Upper lobe of left lung (tissue), 6 donors: ENCODE measurements at places on chromosomes 3 and 15.
A peak's percentile ranks its signal among the peaks of the same experiment; 100 is the strongest.

DNA sequence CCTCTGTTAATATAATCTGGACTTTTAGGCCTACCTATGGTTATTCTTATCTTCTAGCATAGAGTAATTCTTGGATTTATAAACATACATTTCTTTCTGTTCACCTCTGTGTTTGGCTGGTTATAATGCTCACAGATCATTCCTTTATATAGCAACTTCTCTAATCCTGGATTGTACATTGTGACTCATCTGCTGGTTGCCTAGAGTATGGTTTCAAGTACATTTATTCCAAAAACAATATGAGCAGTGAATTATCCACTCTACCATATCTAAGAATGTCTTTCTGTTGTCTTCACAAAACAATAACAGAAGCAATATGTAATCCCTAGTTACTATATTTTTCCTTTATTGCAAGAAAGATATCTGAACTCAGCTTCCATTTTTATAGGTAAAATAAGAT, 35.3 kb downstream of the FSIP1 start:
- no peak for DNase-seq

DNA sequence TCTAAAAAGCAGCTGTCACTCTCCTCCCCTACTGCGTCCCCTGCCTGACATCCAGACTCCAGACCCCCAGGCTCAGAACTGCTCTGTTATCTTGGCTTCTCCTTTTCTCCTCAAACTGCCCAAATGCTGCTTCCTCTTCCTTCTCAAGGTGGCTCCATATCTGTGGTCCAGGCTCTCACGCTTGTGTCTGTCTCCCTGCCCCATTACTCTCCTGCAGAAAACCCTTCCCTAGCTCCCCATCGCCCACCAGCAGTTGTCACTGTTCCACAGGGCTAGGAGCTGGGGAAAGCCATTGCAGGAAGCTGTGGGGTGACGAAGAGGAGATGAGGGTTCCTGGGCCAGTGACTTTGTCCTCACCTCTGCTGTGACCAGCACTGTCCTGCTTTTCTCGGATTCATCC, 30.7 kb upstream of the CGNL1 start:
- DNase-seq: no peak

DNA sequence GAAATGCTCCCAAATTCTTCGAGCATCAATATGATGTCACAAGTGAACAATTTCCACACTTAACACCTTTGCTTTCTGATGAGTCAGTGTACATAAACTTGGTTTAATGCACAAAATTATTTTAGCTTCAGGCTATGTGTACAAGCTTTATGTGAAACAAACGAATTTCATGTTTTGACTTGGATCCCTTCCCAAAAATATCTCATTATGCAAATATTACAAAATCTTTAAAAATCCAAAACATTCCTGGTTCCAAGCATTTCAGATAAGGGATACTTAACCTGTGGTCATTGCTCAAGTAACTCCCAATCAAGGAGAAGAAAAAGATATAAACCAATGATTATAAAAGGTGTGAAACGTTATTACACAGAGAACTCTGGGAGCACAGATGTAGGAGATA, 25.2 kb downstream of the RAB5A start:
- DNase-seq: no peak

DNA sequence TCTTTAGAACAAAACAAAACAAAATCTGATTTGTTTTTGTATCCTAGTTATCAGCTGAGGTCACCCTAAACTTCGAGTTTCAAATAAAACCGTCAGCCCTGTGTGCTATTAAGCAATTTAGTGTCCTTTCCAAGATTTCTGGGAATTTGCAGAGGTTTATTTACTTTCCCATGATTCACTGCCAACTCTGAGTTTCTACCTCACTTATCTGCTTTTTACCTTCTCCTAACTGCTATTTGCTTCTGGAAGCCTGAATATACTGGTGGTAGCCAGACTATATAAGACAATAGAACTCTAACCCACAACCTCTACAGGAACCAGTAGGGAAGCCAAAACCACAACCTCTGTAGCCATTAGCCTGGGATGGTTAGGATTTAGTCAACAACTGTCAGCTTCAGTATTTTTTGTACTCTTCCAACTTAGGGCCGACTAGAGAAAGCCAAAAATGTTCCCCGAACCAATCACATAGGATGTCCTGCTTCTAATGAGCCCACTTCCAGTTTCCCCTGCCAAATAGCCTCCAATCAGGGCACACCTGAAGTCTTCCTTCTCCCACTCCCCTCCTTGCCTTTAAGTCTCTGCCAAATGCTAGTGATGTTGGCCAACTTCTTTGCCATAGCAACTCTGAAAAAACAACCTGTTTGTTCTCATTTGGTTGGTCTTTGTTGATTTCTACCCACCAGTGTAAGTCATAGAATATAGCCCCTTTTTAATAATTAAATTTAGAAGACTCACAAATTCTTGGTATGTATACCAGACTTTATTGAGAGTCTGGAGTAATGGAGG, 273.1 kb downstream of the ULK4 start:
- DNase-seq: no peak

DNA sequence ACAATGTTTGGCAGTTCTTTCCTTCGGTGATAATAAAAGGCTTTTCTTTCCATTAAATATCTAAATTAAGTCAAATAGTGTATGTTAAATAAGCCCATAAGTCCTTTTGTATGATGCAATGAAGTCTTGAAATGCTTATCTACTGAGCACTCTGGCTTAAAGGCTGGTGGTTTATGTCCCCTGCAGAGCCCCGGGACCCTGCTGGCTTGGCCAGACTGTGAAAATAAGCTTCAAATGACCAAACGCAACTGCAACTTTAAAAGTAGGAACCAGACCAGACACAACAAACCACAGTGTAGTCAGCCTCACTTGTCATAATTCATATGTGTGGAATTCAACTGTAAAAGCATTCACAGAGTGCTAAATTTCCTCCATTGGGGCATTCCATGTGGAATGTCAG, 72.5 kb downstream of the FOXP1 start:
- DNase-seq: no peak

DNA sequence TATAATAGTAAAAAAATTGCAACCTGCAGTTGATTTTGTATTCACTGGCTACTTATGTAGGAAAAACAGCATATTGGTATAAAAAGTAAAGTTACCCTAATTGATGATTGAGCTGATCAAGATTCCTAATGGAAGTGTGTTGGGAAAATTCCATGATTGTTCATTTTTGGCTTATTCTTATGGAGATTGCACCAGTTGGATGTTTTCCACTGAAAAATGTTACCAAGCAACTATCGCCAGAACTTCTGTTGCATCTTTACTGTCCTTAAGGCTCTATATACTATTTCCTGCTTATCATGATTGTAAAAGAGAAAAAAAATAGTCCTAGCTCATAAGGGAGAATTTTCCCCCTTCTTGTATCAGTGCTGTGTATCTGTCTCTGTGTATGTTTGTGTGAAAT, 48.6 kb downstream of the SLC25A26 start:
- no peak for DNase-seq

DNA sequence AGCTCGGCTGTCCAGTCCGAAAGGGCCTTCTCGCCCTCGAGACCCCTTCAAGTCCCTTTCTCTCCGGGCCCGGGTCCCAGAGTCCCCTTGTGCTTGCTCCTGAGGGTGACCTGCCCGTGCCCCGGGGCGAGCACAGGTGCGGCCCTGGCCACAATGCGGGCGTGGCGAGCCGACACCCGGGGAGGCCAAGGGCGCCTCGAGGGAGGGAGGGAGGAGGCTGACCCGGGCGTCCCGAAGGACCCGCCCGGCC, 810 bp upstream of the MEF2A start:
- no peak for DNase-seq

- DNase-seq: no peak
These were observed 29.7 kb downstream of the SAXO2 start for GRCh38 chr15:82292271-82292670.

- DNase-seq: peak; percentile 65
These were observed at the start of gene HCLS1 for GRCh38 chr3:121660356-121661171. Gene HCLS1 (minus strand): TSS chr3:121660903. CDS start chr3:121658347, 2,556 bp downstream.

DNA sequence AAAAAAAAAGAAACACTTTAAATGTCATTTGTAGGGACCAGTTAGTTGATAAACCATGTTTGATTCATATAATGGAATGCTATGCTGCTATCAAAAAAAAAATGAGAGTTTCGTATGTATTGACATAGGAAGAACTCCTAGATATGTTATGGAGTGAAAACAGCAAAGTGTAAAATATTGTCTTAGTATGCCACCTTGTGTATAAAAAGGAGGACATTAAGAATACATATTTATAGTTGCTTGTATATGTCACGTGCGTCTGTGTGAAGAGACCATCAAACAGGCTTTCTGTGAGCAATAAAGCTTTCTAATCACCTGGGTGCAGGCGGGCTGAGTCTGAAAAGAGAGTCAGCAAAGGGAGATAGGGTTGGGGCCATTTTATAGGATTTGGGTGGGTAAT, 39.5 kb downstream of the KBTBD8 start:
- no peak for DNase-seq

- DNase-seq: no peak
These were observed 64.3 kb downstream of the CASR start for GRCh38 chr3:122247825-122248185.

DNA sequence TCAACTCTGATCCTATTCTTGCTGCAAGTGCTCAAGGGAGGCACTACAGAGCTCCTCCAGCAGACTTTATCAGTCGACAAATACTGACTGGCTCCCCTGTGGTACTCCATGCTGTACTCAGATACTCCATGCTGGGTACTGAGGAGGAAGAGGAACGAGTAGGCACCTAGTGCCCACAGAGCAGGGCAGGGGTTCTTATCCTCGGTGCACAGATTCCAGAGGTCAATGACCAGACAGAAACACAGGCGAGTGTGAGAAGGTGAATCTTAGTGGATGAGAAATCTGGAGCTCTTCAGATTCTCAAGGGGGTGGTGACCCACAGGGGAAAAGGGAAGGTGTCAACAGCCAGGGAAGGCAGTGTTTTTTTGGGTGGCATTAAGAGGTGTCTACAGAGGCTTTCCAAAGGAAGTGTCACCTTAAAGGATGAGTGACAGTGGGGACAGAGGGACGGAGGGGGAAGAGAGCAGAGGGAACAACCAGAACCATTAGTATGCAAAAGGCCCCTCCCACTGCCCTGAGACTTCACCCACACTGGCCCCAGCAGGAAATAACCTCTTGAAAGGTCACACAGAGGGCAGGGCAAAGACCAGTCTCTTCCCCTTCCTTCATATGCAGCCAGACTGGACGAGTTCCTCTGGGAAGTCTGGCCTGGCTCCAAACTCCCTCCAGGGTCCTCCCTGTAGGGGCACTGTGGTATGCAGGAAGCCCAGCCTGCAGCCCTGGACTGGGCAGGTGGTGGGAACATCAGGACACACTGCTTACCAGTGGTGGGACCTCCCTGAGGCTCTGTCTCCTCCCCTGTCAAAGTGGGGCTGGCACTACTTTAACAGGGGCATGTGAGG, 27.5 kb downstream of the CCDC12 start:
- DNase-seq: peak; percentile 82

DNA sequence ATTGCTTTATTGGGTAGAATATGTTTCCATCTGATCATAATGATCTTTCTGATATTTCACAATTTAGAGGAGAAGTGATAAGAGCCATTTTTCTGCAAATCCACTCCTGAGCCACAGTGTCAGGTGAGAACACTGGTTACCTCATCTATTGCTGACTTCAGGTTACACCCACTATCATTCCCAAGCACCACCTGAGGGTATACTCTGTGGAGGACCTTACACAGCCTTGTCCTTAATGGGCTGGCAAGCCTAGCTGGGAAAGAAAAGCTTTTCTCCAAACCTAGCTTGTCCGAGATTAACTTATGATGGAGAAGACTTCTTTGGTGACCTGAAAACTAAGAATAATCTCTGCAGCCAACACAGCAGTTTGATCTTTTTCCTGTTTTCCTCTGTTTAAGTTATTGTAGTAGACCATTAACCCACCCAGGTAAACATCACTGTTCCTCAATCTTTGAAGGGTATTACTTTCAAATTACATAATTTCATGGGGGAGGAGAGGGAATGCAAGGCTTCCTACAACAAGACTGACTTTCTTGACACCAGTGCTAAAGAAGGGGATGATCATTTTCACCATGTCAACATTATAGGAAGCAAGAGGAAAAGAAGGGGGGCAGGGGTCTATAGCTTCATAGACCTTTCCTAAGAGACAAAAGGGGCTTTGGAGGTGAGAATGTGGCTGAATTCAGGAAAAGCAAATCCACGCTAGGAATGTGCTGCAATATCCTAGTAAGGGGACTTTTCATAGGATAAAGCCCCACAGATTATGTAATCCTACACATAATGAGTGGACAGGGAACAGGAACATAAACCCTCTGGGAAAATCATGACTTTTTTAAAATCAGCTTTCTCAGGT, 1.7 kb downstream of the NCEH1 start:
- DNase-seq: no peak

GRCh38 chr3:119469418-119470189, 841 bp downstream of the POGLUT1 start:
- no peak for DNase-seq

DNA sequence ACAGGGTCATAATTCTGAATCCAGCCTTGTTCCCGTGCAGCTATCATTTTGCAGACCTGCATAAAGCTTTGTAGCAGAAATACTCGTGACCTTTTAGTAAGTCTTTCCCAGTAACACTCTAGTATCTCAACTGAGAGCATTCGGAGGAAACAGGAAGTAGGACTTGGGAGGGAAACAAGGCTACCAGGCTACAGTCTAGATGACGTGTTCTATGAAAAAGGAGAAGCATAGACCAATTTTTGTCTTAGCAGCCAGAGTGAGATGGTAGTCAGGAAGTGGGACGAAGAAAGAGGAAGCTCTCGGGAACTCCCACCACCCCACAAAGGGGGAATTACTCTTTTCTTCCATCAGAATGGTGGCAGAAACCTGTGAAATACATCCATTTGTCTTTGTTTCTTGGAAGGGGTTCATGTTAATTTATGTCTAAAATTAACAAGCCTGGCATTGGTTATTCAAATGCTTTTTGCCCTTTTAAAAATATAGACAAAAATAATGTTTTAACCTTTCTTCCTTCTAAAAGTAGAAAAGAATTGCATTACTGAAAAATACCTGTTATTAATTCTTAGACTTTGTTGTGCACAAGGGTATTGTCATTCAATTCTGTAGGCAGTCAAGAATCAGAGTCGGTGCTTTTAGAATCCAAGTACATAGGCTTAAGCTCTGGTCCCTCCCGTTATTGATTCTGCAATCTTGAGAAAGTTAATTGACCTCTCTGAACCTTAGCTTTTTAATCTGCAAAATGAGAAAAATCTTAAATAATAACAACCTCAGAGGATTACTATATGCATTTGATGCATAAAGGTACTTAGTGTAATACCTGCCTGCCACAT, 1.6 kb upstream of the SUCNR1 start:
- peak; percentile 30 for DNase-seq

DNA sequence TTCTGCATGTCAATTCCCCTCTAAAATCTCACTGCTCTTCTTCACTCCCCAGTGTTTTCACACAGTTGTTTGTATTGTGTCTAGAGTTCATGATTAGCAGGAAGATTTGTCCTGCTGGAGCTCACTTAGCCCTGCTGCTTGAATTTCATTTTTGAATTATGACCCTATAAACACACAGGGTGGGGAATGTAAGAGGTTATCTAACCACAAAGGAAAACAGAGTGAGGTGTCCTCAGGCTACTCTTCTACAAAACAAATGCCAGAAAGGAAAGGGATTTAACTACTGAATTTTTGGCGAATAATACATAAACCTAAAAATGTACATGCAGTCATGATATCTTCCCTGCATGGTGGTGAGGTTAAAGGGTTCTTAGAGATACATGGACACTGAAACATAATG, 215.1 kb upstream of the CNTN4 start:
- DNase-seq: no peak

GRCh38 chr3:25460751-25461150, 32.7 kb downstream of the RARB start:
- no peak for DNase-seq
